Thoracic aorta endothelial cell (primary cell): ENCODE measurements at places on chromosomes 12 and 14. TPM values are rescaled to one million over a fixed set of nuclear protein-coding genes. Genes with fewer than 3 reads are reported as not detected.

Gene ANGEL1
- total RNA-seq = 15.4 and 15.5 TPM in 2 replicates

Gene ATF1
- 22.5 and 23.1 TPM in 2 replicates for total RNA-seq

Gene LRP1-AS
- not detected in 2 replicates for total RNA-seq

Gene LYZ
- total RNA-seq = not detected in 2 replicates

Gene FAM186B
- total RNA-seq = 0.27 and 0.43 TPM in 2 replicates

Gene PROX2
- not detected in 2 replicates for total RNA-seq

Gene ATL1
- total RNA-seq = 1.2 and 2.5 TPM in 2 replicates

Gene TAS2R13
- 2.9 and 5.2 TPM in 2 replicates for total RNA-seq

Gene IAPP
- not detected in 2 replicates for total RNA-seq

Gene ZDHHC22
- not detected in 2 replicates for total RNA-seq

Gene SLC16A7
- 13.3 and 18.2 TPM in 2 replicates for total RNA-seq

Gene BHLHE41
- total RNA-seq = 0.07 and 0.53 TPM in 2 replicates

Gene PRPH
- 0.14 and 0.27 TPM in 2 replicates for total RNA-seq

Gene KRT77
- total RNA-seq = not detected in 2 replicates

Gene IL26
- not detected in 2 replicates for total RNA-seq

Gene FANCM
- 23.0 and 23.7 TPM in 2 replicates for total RNA-seq

Gene LHX5
- not detected in 2 replicates for total RNA-seq

Gene EIF4B
- 1,071 and 1,152 TPM in 2 replicates for total RNA-seq

Gene INHBC
- total RNA-seq = not detected in 2 replicates

Gene TTC7B
- 57.3 and 62.5 TPM in 2 replicates for total RNA-seq

Gene WNT5B
- total RNA-seq = 0.07 and 0.53 TPM in 2 replicates

Gene NID2
- 15.4 and 191 TPM in 2 replicates for total RNA-seq

Gene GPRC5A
- 18.0 and 48.8 TPM in 2 replicates for total RNA-seq

Gene CLEC7A
- not detected in 2 replicates for total RNA-seq

Gene FUT8
- 85.5 and 92.6 TPM in 2 replicates for total RNA-seq

Gene HSPB8
- total RNA-seq = 5.5 and 6.0 TPM in 2 replicates

Gene SSTR1
- 1.2 and 2.9 TPM in 2 replicates for total RNA-seq

Gene EIF2S3B
- 1.5 and 1.7 TPM in 2 replicates for total RNA-seq

Gene PELI2
- 13.3 and 14.1 TPM in 2 replicates for total RNA-seq

Gene SMCO2
- 0.50 and 0.80 TPM in 2 replicates for total RNA-seq

Gene ARPC3
- 461 and 652 TPM in 2 replicates for total RNA-seq

Gene KCNC2
- total RNA-seq = not detected in 2 replicates

Gene MYBPC1
- total RNA-seq = not detected in 2 replicates

Gene POTEM
- total RNA-seq = not detected in 2 replicates

Gene PLEKHH1
- 0.65 and 1.1 TPM in 2 replicates for total RNA-seq

Gene EMC9
- total RNA-seq = 14.9 and 15.3 TPM in 2 replicates

Gene TPPP2
- total RNA-seq = not detected in 2 replicates

Gene KRT81
- not detected in 2 replicates for total RNA-seq

Gene ZC2HC1C
- total RNA-seq = 1.1 and 2.0 TPM in 2 replicates

Gene TCL1B
- not detected in 2 replicates for total RNA-seq

Gene KCNJ8
- not detected in 2 replicates for total RNA-seq

Gene RFLNA
- 5.8 and 18.9 TPM in 2 replicates for total RNA-seq

Gene PTCSC3
- not detected in 2 replicates for total RNA-seq

Gene RAB35
- total RNA-seq = 32.6 and 40.3 TPM in 2 replicates

Gene ZNF891
- total RNA-seq = 1.5 and 2.0 TPM in 2 replicates

Gene KRT80
- total RNA-seq = 7.2 and 9.5 TPM in 2 replicates

Gene KRT73
- total RNA-seq = not detected in 2 replicates

Gene SLC35F4
- total RNA-seq = not detected in 2 replicates

Gene EPYC
- total RNA-seq = not detected in 2 replicates

Gene RAD51B
- total RNA-seq = 24.3 and 26.6 TPM in 2 replicates

Gene TEAD4
- 37.6 and 51.3 TPM in 2 replicates for total RNA-seq

Gene SERPINA9
- total RNA-seq = not detected in 2 replicates

Gene RIPK3
- 2.1 and 5.8 TPM in 2 replicates for total RNA-seq

Gene PMEL
- total RNA-seq = 0.36 and 0.40 TPM in 2 replicates

Gene IGF1
- total RNA-seq = under 0.01 and 0.27 TPM in 2 replicates

Gene KRT72
- not detected in 2 replicates for total RNA-seq

Gene AKAP3
- total RNA-seq = 0.72 and 0.80 TPM in 2 replicates

Gene CEBPE
- not detected in 2 replicates for total RNA-seq
